Left hindlimb (tissue), 1 donor: ENCODE measurements at places on chromosomes 3 and 15.

- no peak for DNase-seq
These were observed 15.4 kb downstream of the RASGRP1 start for GRCh38 chr15:38549222-38549621.

DNA sequence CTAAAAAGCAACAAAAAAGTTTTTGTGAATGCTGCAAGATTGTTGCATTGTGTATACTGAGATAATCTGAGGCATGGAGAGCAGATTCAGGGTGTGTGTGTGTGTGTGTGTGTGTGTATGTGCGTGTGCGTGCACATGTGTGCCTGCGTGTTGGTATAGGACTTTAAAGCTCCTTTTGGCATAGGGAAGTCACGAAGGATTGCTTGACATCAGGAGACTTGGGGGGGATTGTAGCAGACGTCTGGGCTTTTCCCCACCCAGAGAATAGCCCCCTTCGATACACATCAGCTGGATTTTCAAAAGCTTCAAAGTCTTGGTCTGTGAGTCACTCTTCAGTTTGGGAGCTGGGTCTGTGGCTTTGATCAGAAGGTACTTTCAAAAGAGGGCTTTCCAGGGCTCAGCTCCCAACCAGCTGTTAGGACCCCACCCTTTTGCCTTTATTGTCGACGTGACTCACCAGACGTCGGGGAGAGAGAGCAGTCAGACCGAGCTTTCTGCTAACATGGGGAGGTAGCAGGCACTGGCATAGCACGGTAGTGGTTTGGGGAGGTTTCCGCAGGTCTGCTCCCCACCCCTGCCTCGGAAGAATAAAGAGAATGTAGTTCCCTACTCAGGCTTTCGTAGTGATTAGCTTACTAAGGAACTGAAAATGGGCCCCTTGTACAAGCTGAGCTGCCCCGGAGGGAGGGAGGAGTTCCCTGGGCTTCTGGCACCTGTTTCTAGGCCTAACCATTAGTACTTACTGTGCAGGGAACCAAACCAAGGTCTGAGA lies 4.7 kb downstream of the BHLHE40 start:
- DNase-seq, result no peak

DNA sequence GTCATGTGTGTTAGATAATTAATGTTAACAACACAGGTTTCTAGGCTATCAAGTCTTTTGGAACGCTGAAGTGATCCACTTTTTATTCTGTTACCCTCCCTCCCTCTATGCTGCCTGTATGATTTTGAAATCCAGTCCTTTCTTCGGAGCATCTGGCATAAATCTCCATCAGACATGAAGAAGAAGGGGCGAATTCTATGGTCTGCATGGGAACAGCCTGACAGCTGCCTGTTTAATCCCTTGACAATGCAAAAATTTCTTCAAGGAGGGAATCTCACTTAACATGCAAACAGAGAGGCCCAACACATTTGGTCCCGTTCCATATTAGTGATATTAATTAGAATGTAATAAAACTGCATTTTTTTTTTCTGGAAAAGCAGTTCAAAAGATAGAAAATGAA lies 145.2 kb downstream of the VGLL3 start:
- DNase-seq, result no peak

DNA sequence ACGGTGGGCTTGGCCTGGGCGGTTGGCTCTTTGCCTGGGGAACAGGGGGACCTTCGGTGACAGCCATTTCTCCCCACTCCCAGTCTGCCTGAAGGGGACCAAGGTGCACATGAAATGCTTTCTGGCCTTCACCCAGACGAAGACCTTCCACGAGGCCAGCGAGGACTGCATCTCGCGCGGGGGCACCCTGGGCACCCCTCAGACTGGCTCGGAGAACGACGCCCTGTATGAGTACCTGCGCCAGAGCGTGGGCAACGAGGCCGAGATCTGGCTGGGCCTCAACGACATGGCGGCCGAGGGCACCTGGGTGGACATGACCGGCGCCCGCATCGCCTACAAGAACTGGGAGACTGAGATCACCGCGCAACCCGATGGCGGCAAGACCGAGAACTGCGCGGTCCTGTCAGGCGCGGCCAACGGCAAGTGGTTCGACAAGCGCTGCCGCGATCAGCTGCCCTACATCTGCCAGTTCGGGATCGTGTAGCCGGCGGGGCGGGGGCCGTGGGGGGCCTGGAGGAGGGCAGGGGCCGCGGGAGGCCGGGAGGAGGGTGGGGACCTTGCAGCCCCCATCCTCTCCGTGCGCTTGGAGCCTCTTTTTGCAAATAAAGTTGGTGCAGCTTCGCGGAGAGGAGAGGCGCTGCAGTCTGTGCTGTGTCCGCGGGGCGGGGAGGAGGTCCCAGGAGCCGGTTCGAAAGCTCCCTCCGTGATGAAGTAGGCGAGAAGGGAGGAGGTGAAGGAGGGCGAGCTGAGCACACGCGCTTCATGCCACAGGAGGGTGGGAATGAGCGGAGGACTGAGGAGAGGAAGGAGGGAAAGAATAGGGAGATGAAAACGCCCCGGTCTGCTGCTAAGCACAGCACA lies 9.6 kb downstream of the CLEC3B start:
- DNase-seq, result peak; percentile 63

GRCh38 chr3:115284980-115285379 lies 137.9 kb upstream of the ZBTB20 start:
- no peak for DNase-seq

DNA sequence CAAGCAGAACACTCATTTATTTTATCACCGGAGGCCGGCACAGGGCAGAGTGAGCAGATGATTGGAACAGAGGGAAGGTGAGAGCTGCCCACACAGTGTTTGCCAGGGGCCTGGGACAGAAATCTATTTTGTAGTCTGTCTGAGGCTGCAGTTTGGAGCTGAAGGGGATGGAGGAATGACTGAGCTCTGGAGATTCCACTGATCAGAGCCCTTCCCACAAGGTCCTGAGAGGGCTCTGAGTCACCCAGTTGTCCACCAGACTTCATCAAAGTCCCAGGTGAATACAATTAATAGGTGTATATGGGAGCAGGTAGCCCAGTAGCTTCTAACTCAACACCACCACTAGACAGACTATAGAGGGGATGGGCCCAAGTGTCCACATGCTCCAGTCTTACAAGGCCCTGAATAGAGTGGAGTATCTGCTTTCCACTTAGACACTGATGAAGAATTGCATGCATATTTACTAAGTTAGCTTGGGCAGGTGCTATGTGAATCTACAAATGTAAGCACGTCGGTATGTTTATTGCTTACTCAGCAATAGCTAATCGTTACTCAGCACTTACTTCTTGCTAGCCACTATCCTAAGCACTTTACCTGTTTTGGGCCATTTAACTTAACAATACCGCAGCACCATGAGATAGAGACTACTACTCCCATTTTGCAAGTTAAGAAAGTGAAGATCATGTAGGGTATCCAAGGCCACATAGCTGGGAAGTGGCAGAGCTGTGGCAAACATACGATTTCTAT lies 2.7 kb upstream of the STARD5 start:
- DNase-seq, result no peak

- DNase-seq, result peak; percentile 88
These were observed 399 bp downstream of the MYO9A start for GRCh38 chr15:72117486-72118016.

- DNase-seq, result no peak
These were observed 16.8 kb upstream of the ABHD2 start for GRCh38 chr15:89071471-89071870.

GRCh38 chr3:32794487-32795308 lies 23.1 kb upstream of the TRIM71 start:
- DNase-seq, result no peak

- no peak for DNase-seq
These were observed 20.7 kb downstream of the CLDN1 start for GRCh38 chr3:190301591-190301990.

DNA sequence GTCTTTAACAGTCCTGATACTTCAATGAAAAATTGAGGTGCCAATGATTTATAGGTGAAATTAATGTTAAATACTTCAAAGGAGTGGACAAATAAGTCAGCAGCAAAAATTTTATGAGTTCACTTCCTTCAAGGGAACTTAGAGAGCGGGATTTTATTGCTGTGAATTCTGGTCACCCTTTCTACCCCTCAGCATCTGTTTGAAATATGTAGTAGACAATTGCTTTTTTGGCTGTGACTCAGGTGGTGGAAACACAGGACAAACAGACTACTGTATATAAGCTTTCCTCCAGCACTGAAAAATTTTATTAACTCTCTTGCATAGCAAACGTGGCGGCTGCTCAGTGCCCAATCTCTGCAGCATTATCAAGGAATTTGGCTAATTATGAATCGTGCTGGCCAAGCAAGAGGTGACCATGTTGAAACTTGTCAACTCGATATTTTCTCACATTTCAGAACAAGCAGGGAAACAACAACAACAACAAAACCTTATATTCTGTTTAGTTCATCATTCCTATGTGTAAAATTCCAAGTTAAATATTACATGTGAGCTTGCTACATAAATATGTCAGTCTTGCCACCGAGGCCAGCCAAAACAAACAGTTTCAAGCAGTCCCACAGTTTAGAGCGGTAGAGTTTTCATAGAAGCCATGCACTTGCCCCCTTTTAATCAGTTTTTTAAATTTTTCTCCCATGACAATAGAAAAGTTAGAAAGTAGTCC lies 420.2 kb downstream of the FOXP1 start:
- DNase-seq, result no peak

- DNase-seq, result no peak
These were observed 9.3 kb downstream of the ARL13B start for GRCh38 chr3:93989241-93989640.

- DNase-seq, result no peak
These were observed 135.2 kb downstream of the TP63 start for GRCh38 chr3:189766416-189766815.

- no peak for DNase-seq
These were observed 91.5 kb downstream of the SH3GL3 start for GRCh38 chr15:83538682-83539081.

- no peak for DNase-seq
These were observed 31.5 kb upstream of the SLC2A2 start for GRCh38 chr3:171058058-171058457.

GRCh38 chr3:29183346-29184087 lies 97.4 kb upstream of the RBMS3 start:
- no peak for DNase-seq

GRCh38 chr3:173622166-173622565 lies 224.6 kb downstream of the NLGN1 start:
- DNase-seq, result no peak

GRCh38 chr3:64082411-64082810 lies 59.1 kb upstream of the PSMD6 start:
- DNase-seq, result no peak
